ENCODE measurements at places on chromosomes 2 and 18.

DNA sequence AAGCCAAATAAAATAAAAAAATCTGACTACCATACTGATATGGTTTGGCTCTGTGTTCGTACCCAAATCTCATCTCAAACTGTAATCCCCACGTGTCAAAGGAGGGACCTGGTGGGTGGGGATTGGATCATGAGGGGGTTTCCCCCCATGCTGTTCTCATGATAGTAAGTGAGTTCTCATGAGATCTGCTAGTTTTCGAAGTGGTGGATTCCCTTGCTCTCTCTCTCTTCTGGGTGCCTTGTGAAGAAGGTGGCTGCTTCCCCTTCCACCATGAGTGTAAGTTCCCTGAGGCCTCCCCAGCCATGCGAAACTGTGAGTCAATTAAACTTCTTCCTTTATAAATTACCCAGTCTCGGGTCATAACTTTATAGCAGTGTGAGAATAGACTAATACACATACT, 123.8 kb upstream of the WDSUB1 start:
- DNase-seq = no peak

DNA sequence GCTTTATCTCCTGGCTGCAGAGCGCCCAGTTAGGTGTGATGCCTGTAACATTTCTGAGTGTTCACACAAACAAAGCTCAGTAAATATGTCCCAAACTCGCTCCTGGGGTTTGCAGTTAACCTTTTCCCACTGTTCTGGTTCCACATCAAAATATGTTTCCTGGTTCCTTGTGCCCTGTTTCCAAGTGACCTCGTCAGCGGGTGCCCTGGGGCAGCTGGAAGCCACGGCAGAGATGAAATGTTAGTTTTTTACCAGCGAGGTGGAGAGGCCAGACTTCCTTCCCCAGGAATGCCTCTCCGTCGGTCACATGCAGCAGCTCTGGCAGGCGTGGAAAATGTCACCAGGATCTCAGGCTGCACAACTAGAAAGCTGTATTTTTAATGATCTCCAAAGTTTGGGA, 18.2 kb downstream of the NFATC1 start:
- DNase-seq = no peak

- DNase-seq = no peak
These were observed 216.9 kb upstream of the LRP1B start for GRCh38 chr2:142347751-142348150.

DNA sequence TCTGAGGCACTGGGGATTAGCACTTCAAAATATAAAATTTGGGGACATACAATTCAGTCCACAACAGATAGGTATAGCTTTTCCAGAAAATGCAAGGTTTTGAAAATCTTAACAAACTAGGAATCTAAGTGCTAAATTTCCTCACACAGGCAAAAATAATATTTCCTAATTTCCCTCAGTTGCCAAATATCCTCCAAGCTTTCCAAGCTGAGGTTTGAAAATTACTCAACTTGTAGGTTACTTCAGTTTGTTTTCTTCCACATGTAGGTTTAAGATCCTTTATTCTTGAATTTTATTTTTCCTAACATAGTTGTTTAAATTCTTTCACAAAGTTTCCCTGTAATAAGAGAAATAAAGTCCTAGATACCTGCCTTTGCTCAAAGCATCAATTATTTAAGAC, 192.9 kb upstream of the NRXN1 start:
- DNase-seq = no peak

GRCh38 chr2:115071534-115071933, 629.1 kb downstream of the DPP10 start:
- no peak for DNase-seq

- DNase-seq = no peak
These were observed 26.0 kb upstream of the RUFY4 start for GRCh38 chr2:218043100-218043499.

Data from foreskin fibroblast (primary cell).